Testis (tissue), 5 donors: ENCODE measurements at places on chromosomes 3 and 15. TPM values are rescaled to one million over a fixed set of nuclear protein-coding genes. Genes with fewer than 3 reads are reported as not detected.

- DNase-seq = no peak
These were observed 35.8 kb downstream of the ABHD17C start for GRCh38 chr15:80730926-80731325.

DNA sequence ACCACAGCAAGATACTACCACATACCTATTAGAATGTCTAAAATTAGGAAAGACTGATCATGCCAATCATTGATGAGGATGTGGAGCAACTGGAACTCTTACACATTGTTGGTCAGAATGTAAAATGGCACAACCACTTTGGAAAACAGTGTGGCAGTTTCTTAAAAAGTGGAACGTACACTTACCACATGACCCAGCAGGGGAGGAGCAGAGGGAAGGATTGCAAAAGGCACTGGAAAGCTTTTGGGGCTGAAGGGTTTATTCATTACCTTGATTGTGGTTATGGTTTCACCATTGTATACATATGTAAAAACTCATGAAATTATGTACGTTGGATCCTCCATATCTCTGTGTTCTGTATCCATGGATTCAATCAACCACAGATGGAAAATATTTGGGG, 3.3 kb upstream of the EHD4 start:
- DNase-seq = no peak

GRCh38 chr3:31924610-31925270, 56.3 kb downstream of the OSBPL10 start:
- DNase-seq = no peak

The ARIH2 gene
- polyA plus RNA-seq = 106 TPM

GRCh38 chr3:30522476-30522875, 83.9 kb upstream of the TGFBR2 start:
- no peak for DNase-seq

The GALNT15 gene
- polyA plus RNA-seq = 16.5 TPM

- no peak for DNase-seq
These were observed 5.2 kb downstream of the TRIM59 start for GRCh38 chr3:160444411-160444810.

The LSAMP gene
- polyA plus RNA-seq = 9.1 TPM

The GOLGA6B gene
- 8.6 TPM for polyA plus RNA-seq

The TBCCD1 gene
- 43.4 TPM for polyA plus RNA-seq

- no peak for DNase-seq
These were observed 319.8 kb downstream of the IGSF11 start for GRCh38 chr3:118714800-118715199.

DNA sequence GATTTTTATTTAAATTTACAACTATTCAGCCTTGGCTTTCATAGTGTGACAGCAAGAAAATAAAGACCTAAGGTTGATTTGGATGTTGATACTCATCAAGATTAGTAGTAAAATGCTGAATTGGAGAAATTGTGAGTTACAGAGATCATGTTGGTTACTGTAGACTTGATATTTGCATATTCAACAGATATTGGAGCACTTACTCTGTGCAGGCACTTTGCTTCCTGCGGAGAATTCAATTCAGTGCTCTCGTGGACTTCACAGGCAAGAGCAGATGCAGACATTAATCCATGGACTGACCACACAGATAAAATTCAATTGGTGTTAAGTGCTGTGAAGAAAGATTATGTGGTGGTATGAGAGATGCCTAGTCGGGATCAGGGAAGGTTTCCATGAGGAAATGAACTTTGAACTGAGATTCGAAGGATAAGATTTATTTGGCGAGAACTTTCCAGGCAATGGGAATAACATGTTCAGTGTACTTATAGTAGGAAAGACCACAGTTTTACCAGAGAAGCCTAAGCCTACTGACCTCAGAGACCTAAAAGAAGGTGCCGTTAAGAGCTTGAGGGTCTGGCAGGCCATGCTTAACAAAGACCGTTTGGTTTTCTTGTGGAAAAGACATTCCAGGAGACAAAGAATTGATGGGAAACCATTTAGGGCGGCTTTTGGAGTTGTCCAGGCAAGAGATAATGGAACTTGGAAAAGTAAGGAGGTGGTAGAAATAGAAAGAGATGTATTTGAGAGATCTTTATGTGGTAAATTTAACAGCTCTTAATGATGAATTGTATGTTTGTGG, 4.3 kb downstream of the SELENOT start:
- no peak for DNase-seq

DNA sequence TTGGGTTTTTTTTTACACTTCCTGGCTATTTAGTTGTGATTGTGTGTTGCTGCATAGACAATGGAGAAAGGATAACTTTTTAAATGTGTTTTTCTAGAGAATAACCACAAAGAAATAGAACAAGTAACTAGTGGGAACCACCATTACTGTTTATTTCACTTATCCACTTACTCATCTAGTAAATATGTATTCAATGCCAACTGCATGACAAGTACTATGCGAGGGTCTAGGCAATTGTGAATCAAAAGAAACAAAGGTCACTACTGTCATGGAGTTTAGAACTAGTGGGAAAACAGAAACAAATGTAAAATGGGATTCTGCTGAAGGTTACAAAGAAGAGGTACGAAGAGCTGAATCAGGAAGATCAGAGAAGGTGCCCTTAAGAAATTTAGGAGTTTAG, 600.9 kb upstream of the ROBO2 start:
- no peak for DNase-seq
